CD8-positive, alpha-beta memory T cell (primary cell): ENCODE measurements at places on chromosomes 7 and 10. TPM values are rescaled to one million over a fixed set of nuclear protein-coding genes. Genes with fewer than 3 reads are reported as not detected.

Gene OPN4
- not detected for total RNA-seq

Gene EMX2
- total RNA-seq = not detected

Gene EVX1
- not detected for total RNA-seq

Gene ERCC6
- total RNA-seq = 27.8 TPM

Gene SFXN4
- total RNA-seq = 48.2 TPM

Gene SEMA3D
- total RNA-seq = not detected

Gene CABCOCO1
- total RNA-seq = not detected

Gene GNGT1
- not detected for total RNA-seq

Gene MALRD1
- not detected for total RNA-seq

Gene EGR2
- 89.9 TPM for total RNA-seq

DNA sequence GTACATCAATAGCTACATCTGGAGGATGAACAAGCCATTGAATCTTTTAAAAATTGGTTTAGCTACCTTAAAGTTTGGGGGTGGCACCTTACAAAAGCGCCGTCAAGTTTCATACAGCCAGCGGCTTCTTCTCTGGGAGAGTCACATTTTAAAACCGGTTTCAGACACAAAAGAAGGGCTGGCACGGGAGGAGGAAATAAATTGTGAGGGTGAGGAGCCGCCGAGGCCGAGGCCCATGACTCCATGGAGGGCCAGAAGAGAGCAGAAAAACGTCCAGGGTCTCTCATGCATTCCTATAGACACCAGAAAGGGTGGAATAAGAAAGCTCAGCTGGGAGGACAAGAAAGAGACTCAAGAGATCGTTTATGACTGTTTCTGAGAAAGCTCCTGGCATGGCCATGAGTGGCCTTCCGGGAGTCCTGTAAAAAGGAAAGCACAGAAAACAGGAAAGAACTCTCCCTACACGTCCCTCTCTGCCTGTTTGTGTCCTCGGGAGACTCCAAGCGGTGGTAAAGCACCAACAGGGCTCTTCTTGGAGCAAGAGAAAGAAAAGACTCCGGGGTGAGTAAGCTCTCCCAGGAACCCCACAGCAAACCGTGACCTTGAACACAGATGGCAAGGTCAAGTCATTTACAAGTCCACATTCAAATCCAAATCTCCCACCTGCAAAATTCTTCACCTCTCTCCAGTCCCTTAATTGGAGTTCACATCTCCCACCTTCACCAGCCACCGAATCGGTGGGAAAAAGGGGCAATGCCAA, 1.8 kb downstream of the FRAT2 start:
- no peaks in the 10 kb centered on the region for H3K27me3 ChIP-seq
- peak overlapping the region; percentile 67 for H3K4me3 ChIP-seq
- peak overlapping the region; percentile 49 for H3K27ac ChIP-seq
- no peak for DNase-seq
- H3K4me1 ChIP-seq = peaks cover 28% of the 10 kb centered on the region
- no peaks in the 10 kb centered on the region for H3K36me3 ChIP-seq

DNA sequence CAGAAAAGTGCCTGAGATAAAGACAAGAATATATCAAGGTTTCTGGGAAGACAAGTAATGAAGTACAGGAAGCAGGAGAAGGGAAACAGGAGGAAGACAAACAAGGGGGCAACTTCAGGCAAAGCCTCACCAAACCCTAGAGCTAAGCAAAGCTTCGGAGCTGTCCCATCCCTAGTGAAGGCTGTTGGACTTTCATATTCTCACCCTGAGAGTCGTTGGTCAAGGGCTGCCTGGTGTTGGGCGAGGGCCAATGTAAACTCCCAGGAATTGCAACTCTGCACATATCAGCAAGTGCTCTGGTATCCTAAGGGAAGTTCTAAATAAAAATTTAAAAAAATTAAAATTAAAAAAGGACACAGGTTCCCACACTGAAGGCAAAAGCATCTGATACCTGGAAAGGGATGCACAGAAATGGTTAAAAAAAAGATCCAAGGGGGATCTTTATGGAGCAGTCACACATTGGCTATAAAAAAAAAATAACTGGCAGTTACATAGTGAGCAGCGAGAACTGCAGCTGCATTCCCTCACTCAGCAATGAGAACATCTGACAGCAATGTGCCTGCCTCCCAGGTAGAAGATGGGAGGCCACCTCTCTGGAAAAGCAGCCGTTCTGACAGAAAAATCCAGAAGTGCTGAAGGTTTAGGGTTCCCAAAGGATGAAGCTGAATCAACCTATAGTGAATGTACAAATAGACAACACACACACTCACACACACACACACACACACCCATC, 304.7 kb downstream of the WDR11 start:
- DNase-seq = no peak
- no peak overlapping the region for H3K27ac ChIP-seq

- no peaks in the 10 kb centered on the region for H3K36me3 ChIP-seq
- DNase-seq = no peak
- H3K27me3 ChIP-seq = no peaks in the 10 kb centered on the region
- H3K4me3 ChIP-seq = no peak overlapping the region
- H3K4me1 ChIP-seq = no peaks in the 10 kb centered on the region
Observed at GRCh38 chr10:22980822-22981221, 53.0 kb downstream of the ARMC3 start.

GRCh38 chr7:107474104-107474521, 4.3 kb downstream of the GPR22 start:
- DNase-seq = no peak
- no peaks in the 10 kb centered on the region for H3K36me3 ChIP-seq
- H3K4me3 ChIP-seq = no peak overlapping the region

DNA sequence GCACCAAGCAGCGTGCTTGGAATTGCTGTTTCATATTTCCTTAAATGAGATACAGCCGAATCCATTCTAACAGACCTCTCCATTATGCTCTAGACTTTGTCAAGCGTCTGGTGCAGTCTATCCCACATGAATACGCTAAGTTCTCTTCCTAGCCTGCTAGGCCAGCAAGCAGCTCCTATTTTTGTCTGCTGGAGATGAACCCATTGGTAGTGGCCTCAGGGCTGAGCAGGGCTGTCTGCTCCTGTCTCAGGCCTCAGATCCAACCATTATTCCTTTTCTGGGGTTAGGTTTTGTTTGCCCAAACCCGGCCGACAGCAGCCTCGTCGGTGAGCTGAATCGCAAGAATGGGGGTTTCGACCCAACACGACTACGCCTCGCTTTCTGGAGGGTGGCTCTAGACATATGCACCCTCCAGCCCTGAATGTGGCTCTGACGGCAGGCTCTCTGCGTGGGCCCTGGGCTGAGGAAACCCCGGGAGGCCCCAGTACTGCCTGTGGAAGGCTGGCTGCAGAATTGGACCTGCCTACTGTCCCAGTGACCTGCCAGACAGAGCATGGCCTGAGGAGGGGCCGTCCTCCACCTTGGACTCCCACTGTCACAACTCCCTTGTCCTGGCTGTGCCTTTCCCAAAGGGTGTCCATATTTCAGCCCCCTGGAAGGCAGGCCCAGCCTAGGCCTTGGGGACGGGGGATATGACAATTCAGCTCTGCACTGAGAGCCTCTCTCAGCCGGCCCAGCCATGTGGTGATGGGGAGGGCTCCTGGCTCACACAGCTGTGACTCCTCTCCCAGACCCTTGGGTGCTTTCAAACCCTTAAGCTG, 267.9 kb upstream of the TCERG1L start:
- no peak overlapping the region for H3K4me3 ChIP-seq
- H3K4me1 ChIP-seq = no peaks in the 10 kb centered on the region
- H3K27me3 ChIP-seq = no peaks in the 10 kb centered on the region
- no peaks in the 10 kb centered on the region for H3K36me3 ChIP-seq
- H3K27ac ChIP-seq = no peak overlapping the region

- H3K27me3 ChIP-seq = no peaks in the 10 kb centered on the region
- H3K4me1 ChIP-seq = no peaks in the 10 kb centered on the region
- H3K36me3 ChIP-seq = no peaks in the 10 kb centered on the region
Observed at GRCh38 chr7:38292442-38292841, 19.0 kb upstream of the TARP start.

GRCh38 chr7:101370836-101371235, 8.2 kb downstream of the COL26A1 start:
- H3K27me3 ChIP-seq = peaks cover 4% of the 10 kb centered on the region
- H3K4me3 ChIP-seq = no peak overlapping the region
- H3K27ac ChIP-seq = no peak overlapping the region
- no peaks in the 10 kb centered on the region for H3K36me3 ChIP-seq
- H3K4me1 ChIP-seq = no peaks in the 10 kb centered on the region

DNA sequence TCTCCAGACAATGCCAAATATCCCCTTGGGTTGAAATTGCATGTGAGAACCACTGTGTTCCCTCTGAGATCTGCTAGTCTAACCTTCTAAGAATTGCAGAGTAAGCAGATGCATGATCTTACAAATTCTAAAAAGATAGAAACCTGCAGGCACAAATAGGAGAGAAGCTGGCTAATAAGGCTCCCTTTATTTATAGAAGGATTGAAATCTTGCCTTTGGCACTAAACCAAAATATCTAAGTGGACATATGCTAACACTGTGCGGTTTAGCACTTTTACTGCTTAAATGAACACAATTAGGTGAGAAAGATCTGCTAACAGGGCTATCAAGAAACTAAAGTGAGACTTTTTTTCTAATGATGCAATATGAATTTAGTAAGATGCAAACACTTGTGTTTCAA, 225.5 kb downstream of the DOCK4 start:
- H3K4me3 ChIP-seq = no peak overlapping the region
- H3K27me3 ChIP-seq = no peaks in the 10 kb centered on the region
- H3K27ac ChIP-seq = no peak overlapping the region
- no peaks in the 10 kb centered on the region for H3K36me3 ChIP-seq
- DNase-seq = no peak
- no peaks in the 10 kb centered on the region for H3K4me1 ChIP-seq

DNA sequence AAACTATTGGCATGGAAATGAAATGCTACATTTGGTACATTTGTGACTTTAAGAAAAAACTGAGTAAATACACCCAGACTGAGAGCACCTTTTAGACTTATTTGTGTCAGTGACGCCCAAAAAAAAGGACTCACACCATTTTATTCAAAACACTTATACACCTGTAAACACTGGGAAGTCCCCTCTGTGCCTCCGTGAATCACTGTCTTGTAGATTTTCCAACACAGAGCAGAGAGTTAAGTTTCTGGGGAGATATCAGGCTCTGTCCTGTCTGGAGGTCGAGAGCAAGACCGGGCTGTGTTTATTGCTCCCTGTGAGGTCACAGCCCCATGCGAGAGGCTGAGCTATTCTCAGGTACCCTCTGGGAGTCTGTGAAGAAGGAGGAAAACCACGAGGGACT, 60.7 kb upstream of the TM9SF3 start:
- no peak overlapping the region for H3K4me3 ChIP-seq
- DNase-seq = no peak
- no peaks in the 10 kb centered on the region for H3K27me3 ChIP-seq
- H3K4me1 ChIP-seq = peaks cover 16% of the 10 kb centered on the region

DNA sequence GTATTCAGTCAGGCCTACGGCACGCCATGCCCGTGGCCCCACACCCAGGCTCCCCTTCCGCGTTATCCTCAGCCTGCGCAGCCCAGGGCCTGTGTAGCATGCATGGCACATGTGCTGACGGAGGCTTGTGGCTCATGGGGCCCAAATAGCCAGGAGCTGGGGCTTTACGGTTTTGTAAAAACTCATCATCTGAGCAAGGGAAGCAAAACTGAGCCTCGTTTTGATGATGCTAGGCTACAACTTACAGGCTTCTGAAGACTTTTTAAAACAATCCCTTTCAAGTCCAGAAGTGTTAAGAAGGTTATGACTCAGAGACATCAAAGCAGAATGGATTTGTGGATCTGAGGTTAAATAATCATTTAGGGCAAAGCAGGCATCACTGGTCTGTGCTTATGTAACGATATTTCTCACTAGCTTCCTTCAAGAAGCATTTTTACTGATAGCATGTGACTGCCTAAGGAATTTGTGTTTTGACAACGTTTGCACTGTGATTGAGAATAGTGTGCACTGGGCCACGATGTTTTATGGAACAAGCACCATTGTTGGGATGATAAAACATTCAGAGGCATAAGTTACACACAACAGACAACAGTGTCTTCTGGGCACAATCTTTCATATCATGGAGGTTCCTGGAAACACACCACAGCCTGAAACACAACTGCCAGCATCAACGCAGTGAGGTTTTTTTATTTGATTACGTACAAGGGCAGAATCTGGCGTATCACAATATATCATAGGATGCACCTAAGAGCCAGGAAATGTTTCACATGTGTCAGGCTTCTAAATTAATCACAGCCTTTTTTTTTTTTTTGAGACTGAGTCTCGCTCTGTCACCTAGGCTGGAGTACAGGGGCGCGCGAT, 274.3 kb downstream of the CCDC3 start:
- no peaks in the 10 kb centered on the region for H3K4me1 ChIP-seq
- H3K36me3 ChIP-seq = no peaks in the 10 kb centered on the region
- no peak overlapping the region for H3K27ac ChIP-seq
- DNase-seq = no peak

DNA sequence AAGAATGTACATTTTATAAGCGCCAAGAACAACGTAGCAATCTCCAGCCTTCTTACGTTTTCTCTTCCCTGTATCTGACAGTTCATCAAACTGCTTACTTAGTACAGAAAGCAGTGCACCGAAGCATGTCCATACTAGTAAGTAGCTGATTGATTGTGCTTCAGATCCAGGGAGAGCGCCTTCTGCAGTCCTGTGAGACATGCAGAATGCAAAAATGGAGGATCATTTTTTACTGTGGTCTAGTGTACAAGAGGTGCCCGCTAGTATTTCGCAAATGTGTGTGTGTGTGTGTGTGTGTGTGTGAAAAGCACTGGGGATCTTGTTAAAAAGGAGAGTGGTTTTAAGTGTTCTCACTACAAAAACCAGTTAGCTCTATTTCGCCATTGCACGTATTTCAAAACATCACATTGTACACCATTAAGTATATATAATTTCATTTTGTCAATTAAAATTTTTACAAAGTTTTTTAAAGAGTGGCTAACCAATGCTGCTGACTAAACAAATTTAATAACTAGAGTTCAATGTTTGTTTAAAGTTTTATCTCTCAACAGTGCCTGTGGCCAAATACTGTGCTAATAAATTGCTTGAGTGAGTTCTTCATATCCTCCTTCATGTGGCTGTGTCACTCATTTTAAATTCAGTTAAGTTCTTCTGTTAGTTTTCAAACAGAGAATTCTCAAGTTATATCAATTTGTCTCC, 99.6 kb downstream of the ZMYND11 start:
- H3K36me3 ChIP-seq = peaks cover 14% of the 10 kb centered on the region
- H3K4me1 ChIP-seq = no peaks in the 10 kb centered on the region

- no peak overlapping the region for H3K27ac ChIP-seq
- no peak overlapping the region for H3K4me3 ChIP-seq
- H3K4me1 ChIP-seq = no peaks in the 10 kb centered on the region
- no peaks in the 10 kb centered on the region for H3K36me3 ChIP-seq
- no peak for DNase-seq
Observed at GRCh38 chr7:152851326-152851725, 91.8 kb downstream of the ACTR3B start.
